GM04503 (cell line): ENCODE measurements at places on chromosomes 12 and 14.

DNA sequence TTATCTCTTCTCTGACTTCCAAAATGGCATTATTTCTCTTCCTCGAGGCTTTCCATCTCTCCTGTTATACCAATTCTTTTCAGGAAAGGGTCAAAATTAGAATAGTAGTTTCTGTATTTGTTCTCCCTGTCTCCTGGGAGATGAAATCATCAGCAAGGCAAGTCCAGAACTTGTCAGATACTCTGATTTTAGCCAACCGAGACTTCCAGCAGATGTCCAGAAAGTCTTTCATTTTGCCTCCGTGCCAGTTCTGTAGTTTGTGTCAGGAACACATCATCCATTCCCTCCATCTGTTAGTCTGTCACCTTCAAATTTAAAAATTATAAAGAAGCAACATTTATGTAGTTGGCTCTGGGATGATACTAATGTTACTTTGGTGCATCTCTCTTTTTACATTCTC is 275.7 kb downstream of the CCDC59 start:
- DNase-seq = no peak

GRCh38 chr12:123713823-123714585 is 1.9 kb downstream of the ATP6V0A2 start:
- DNase-seq = no peak

GRCh38 chr14:104080376-104081260 is 4.9 kb upstream of the ASPG start:
- no peak for DNase-seq

GRCh38 chr12:130117701-130118100 is 44.6 kb upstream of the FZD10 start:
- no peak for DNase-seq

- no peak for DNase-seq
Measured at GRCh38 chr12:78534311-78534710, 330.3 kb upstream of the SYT1 start.

DNA sequence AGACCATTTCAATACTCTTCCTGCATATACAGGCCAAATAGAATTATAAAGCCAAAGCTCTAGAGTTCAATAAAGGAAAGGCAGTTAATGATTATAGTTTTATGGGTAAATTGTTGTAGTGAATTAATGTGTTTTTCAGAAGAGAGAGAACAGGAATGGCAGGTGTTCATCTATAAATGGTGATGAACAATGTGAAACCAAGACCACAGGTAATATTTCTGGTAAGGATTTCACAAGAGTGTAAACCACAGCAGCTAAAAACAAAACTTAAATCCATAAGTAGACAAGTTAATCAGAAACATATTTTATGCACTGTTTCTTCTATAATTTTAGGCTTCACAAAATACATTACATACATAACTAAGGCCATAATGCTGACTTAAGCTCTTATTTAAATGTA is 204.4 kb downstream of the SYT1 start:
- no peak for DNase-seq

- DNase-seq = no peak
Measured at GRCh38 chr14:101506926-101507835, 54.1 kb upstream of the DIO3 start.

GRCh38 chr14:39469094-39469710 is 37.0 kb upstream of the FBXO33 start:
- DNase-seq = no peak

GRCh38 chr14:98175436-98175835 is 1096.6 kb downstream of the BCL11B start:
- DNase-seq = no peak
